ENCODE measurements at places on chromosomes 5 and 9.

GRCh38 chr9:34126207-34127034, at the start of gene DCAF12:
Gene DCAF12 (minus strand): TSS chr9:34126698. CDS start chr9:34126431, 267 bp downstream.
- peak; percentile 87 for DNase-seq

- DNase-seq = no peak
These were observed 24.4 kb downstream of the TNC start for GRCh38 chr9:115093520-115093919.

- DNase-seq = no peak
These were observed 167.7 kb downstream of the RGS3 start for GRCh38 chr9:113631137-113631765.

DNA sequence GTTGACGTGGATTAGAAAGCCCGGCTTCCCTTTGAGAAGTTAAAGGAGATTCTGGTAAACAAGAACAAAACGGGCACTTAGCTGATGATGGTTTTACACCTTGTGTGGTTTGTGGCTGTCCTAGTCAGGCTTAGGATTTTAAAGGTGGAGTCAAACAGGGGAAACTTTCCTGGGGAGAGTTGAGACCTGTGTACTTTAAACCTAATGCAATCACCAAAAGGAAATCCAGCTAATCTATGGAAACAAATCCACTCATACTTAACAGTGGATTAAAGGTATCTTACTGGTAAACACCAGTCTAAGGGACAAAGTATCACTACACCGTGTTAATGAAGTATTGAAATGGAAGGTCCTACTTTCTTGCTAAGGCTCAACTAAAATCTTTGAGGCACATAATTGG, 150.3 kb upstream of the PCA3 start:
- DNase-seq = no peak

GRCh38 chr9:95053611-95054570, 263.6 kb downstream of the FANCC start:
- no peak for DNase-seq

GRCh38 chr9:91734371-91734981, 215.6 kb downstream of the ROR2 start:
- DNase-seq = peak; percentile 68

GRCh38 chr5:77983482-77984199, 207.5 kb upstream of the TBCA start:
- no peak for DNase-seq

DNA sequence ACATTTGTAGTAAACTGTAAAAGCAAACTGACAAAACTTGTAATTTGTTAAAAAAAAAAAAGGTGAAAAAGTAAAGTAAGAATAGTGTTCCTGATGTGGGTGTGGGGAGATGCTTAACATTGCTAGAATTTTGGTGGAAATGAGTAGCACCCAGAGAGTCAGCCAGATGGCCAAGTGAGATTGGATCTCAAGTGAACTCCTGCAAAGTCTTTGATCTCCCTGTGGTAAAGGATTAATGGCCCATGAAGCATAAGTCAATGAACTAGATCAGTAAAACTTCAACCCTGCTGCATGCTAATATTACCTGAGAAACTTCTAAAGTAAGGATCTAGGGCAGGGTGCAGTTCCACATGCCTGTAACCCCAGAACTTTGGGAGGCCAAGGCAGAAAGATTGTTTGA, 19.0 kb upstream of the FAM169A start:
- no peak for DNase-seq

DNA sequence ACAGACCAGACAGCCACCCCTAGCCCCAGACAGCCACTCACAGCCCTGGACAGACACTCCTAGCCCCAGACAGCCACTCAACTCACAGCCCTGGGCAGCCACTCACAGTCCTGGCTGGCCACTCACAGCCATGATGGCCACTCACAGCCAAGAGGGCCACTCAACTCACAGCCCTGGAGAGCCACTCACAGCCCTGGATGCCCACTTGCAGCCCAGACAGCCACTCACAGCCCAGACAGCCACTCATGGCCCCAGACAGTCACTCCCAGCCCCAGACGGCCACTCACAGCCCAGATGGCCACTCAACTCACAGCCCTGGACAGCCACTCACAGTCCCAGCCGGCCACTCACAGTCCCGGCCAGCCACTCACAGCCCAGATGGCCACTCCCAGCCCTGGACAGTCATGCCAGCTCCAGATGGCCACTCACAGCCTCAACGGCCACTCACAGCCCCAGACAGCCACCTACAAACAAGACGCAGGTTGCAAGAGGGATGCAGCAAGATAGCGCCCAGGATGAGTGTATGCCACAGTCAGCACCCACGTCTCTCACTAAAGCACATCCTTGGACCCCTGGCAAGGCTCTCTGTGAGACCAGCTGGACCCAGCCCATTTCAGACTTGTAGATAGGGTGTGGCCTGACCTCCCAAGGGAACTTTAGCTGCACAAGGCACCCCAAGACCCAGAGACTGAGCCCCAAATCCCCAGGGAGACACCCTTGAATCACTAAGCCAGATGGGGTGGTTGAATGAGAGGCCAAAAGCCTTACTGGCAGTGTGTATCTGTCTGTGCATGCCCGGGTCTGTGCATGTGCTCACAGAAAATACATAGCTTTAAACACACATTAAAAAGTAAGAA, 22.4 kb downstream of the ZDHHC11B start:
- DNase-seq = no peak

DNA sequence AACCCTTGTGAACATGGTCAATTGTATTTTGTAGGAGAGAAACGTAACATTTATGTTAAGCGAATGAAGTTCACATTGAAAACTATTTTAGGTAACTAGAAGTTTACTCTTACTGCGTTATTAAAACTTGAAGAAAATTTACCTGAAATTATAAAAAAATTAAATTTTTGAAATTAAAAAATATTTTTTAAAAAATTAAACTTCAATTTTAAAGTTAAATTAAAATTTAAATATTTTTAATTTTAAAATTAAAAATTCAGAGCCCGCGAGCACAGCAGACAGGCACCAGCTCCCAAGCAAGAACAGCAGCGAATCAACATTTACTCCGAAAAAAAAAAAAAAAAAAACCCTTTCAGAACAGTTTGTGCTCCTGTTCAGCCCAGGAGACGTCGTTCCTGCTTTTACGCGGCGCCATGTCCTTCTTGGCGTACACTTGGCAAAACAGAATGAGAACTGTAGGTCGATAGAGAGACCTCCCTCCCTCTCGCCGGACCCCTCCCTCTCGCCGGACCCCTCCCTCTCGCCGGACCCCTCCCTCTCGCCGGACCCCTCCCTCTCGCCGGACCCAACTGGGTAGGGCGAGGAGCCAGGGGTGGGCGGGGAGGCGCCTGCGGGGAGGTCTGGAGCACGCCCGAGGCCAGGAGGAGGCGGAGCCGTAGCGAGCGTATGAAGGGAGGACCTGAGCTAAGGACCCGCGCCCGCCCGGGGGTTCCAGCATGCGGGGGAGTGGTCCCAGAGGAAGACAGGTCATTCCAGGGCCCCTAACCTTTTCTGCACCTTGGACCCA, 235.8 kb downstream of the ROR2 start:
- peak; percentile 67 for DNase-seq

- DNase-seq = peak; percentile 93
These were observed 103.5 kb upstream of the NR3C1 start for GRCh38 chr5:143506836-143507552.

- no peak for DNase-seq
These were observed 2.1 kb upstream of the ZFR start for GRCh38 chr5:32446630-32447029.

- no peak for DNase-seq
These were observed 41.7 kb upstream of the AKNA start for GRCh38 chr9:114429488-114429887.
